Suppressor macrophage treated with lipopolysaccharide for 1 hour (primary cell): ENCODE measurements at places on chromosomes 1 and 21.

- DNase-seq, result no peak
These were observed 127.9 kb downstream of the ELAVL4 start for GRCh38 chr1:50236656-50237055.

DNA sequence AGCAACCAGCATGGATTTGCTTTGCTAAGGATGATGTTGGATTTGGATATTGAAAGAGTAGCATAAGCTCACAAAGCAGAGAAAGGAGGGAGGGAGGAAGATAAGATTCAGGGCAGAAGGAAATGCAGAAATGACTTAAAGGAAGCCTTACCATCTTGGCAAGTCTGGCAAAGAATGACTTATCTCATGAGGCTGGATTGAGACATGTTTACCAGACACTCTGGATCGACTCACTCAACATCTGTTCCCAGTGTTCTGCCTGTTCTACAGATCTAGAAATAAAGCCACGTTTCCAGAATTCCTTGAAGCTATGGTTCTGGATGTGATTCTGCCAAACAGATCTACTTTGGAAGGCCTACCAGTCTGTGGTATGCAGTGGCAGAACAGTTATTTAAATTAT, 38.8 kb upstream of the CTBS start:
- DNase-seq, result no peak

- no peak for DNase-seq
These were observed 14.3 kb downstream of the SLC6A9 start for GRCh38 chr1:44016890-44017400.

- no peak for DNase-seq
These were observed 591.2 kb upstream of the PTBP2 start for GRCh38 chr1:96130432-96130831.

DNA sequence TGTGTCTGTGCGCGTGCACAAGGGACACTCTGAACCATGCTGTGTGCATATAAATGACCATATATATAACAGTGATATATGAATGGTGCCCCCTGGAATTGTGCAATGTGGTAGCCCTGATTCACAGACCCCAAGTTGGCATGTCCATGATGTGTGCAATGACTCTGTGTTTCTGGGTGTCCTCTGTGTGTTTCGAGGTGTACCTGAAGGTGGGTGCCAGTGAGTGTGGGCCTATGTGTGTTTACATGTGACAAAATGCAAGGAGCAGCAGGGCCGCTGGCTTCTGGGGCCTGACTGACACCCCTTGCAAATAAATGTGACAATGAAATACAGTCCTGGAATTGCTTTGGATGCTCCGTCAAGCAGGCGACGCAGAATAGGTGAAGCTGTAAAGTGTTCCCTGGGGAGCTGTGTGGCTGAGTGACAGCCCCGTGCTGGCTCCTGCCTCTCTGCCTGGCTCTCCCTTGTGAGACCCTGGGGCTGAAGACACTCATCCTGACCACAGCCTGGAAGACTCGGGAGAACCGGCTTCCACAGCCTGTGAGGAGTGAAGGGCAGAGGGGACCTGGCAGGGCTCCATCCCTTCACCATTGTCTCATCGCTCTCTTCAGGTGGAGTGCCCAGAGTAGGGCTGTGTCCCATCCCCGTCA, 38.2 kb upstream of the CSF3R start:
- no peak for DNase-seq

- DNase-seq, result no peak
These were observed 6.0 kb downstream of the AKNAD1 start for GRCh38 chr1:108850929-108851328.

DNA sequence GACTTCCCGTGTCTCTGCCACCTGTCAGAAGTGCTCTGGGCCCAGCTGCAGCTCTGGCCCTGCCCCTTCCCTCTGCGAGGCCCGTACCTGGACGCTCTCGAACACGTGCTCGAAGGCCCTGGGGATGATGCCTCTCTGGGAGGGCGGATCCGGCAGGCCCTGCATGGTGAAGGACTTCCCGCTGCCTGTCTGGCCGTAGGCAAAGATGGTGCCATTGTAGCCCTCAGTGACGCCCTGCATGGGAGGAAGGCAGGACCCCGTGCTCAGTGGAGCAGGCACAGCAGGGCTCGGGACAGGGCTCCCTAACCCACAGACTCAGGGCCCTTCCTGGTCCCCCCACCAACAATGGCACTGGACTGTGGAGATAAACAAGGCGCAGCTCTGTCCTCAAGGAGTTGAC, 2.4 kb downstream of the KIF17 start:
- no peak for DNase-seq

DNA sequence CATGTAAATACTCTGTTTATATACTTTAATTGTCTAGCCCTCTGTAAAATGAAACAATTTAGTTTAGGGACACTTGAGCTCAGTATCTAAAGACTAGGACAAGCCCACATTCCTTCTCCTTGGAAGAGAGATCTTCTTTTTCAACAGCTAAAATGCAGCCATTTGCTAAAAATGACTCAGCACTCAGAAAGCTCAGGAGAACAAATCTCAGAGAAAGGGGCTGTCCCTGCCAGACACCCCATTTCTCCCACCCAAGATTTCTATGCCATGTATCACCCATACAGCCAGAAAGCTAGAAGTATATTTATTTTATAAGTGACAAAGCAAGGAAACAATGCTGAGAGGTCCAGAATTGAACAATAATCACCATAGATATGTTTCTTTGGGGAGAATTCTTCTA, 23.2 kb upstream of the PRDX6 start:
- no peak for DNase-seq

DNA sequence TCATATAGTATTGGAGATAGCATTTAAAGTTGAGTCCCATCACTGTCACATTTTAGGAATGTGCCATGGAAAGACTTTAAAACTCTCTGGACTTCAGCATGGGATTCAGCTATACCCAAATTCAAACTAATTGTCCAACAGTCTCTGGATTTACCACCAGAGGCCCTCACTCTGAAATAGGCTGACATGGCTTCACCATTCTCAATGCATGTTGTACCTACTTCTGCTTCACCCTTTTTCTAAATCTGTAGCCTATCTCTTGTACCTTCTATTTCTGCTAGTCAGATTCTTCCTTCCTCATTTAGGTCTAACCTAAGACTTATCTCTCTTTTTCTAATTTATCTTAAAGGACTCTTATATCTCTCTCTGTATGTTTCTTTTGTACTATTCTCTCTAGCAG, 512.7 kb upstream of the ZRANB2 start:
- no peak for DNase-seq

GRCh38 chr1:160232911-160233310, 27.7 kb downstream of the PEA15 start:
- no peak for DNase-seq

GRCh38 chr1:210489491-210489890, 160.8 kb downstream of the HHAT start:
- DNase-seq, result no peak

DNA sequence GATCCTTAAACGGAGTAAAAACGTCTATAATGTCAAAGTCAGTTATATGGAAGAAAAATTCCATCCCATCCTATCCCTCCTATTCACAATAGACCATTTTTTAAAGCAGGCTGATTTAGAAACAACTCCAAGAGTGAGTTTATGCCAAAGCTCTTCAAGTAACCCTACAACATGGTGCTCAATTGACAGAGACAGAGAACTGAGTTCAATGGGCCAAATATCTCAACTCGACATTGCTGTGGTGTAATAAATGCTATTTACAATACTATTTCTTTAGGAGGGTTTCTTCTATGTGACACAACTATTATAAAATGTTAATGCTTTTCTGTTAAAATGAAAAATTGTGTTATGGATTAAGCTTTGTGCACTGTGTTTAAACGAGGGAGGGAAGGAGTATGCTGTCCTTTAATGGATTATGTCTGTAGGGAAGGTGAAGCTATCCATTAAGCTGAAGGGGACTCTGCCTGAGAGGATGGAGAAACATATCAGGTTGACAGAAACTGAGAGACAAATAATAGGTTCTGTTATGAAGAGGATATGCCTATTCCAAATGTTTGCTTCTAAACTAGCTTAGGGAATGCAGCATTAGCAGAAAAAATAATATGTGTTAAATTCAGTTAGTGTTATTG, 362.5 kb upstream of the CHRM3 start:
- no peak for DNase-seq

GRCh38 chr1:222243902-222244301, 304.0 kb downstream of the HHIPL2 start:
- no peak for DNase-seq
